ENCODE measurements at places on chromosomes 6 and 20. TPM values are rescaled to one million over a fixed set of nuclear protein-coding genes. Genes with fewer than 3 reads are reported as not detected.

The MDFI gene
- 0.14 TPM for total RNA-seq

The BMP5 gene
- not detected for total RNA-seq

The CD24 gene
- total RNA-seq = not detected

The RAMACL gene
- 0.72 TPM for total RNA-seq

The DEFB124 gene
- total RNA-seq = not detected

The MCHR2 gene
- not detected for total RNA-seq
